ENCODE measurements at places on chromosomes 16 and 17.

- DNase-seq, result no peak
Measured at GRCh38 chr17:33204156-33204555, 88.9 kb downstream of the ASIC2 start.

DNA sequence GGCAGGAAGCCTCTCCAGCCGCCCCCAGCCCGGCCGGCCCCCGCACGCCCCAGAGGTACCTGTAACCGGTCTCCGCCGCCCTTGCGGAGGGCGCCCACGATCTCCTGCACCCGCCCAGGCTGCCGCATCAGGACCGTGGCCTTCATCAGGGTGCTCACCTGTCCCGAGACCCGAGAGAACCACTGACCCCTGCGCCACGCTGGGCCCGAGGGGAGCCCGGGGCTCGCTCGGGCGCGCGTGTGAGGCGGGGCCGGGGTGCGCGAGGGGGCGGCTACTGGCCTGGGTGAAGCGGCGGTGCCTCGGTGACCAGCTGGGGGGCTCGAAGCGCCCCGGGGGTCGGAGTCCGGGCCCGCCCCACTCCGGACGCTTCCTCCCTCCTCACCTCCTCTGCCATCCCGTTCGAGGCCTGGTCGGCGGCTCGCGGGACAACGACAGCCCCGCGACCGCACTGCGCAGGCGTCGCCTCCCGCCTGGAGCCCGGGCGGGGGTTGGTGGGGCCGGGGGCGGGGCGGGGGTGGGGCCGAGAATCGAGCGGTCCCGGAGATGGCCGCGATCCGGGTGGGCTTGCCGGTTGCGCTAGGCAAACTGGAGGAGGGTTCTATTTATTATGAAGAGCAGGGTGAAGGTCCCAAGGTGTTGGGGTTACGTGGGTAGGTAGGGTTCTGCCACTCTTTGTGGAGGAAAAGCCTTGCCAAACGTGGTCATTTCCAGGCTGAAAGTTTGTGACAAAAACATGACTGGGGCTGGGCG, at the start of gene NT5C3B:
Gene NT5C3B (minus strand): TSS at position 433 of the 750 bp plus-strand sequence. CDS start 39 bp downstream, at position 394.
- no peak for DNase-seq

- no peak for DNase-seq
Measured at GRCh38 chr16:57476546-57477410, 9.5 kb downstream of the DOK4 start.

DNA sequence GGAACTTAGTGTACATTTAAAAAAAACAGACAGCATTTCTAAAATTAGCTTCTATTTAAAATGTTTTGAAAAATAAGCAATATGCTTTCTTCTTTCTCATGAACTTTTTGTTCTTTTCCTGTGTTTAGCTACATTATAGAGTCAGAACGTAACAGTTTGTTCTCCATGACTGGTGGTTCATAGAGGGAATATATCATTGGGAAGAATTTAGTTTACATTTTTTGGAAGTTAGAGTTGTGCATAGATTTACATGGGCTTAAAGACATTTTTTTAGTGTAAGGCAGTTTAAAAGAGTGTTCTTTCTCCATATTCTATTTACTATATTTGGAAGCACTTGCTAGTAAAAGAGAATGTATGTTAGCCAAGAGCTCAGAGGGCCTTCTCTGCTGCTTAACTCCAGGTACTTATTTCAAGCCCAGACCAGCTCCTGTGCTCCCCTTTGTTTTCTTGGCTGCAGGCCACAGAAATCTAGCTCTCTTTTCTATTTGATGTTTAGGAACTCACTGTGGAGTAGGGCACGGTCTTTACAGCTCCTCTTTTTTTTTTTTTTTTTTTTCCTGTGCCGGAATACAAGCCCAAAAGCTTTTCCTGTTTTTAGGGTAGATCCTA, 20.2 kb downstream of the AP2B1 start:
- no peak for DNase-seq

- DNase-seq, result no peak
Measured at GRCh38 chr17:11554542-11554941, 43.7 kb upstream of the DNAH9 start.

GRCh38 chr16:88461331-88462269, 8.5 kb downstream of the ZFPM1 start:
- no peak for DNase-seq

GRCh38 chr16:67277294-67277998, 1.9 kb upstream of the PLEKHG4 start:
- DNase-seq, result no peak

GRCh38 chr17:11705111-11705510, 106.8 kb downstream of the DNAH9 start:
- no peak for DNase-seq

GRCh38 chr17:3762922-3763776, 37.8 kb downstream of the ITGAE start:
- DNase-seq, result no peak

- DNase-seq, result no peak
Measured at GRCh38 chr17:20091174-20092029, 82.2 kb downstream of the SPECC1 start.

- no peak for DNase-seq
Measured at GRCh38 chr17:48100591-48101011, 677 bp downstream of the CBX1 start.

- DNase-seq, result no peak
Measured at GRCh38 chr16:23572394-23572793, 14.9 kb downstream of the UBFD1 start.

- no peak for DNase-seq
Measured at GRCh38 chr16:72424757-72425156, 252.8 kb upstream of the PMFBP1 start.

GRCh38 chr16:26909623-26910022, 157.1 kb upstream of the C16orf82 start:
- no peak for DNase-seq

DNA sequence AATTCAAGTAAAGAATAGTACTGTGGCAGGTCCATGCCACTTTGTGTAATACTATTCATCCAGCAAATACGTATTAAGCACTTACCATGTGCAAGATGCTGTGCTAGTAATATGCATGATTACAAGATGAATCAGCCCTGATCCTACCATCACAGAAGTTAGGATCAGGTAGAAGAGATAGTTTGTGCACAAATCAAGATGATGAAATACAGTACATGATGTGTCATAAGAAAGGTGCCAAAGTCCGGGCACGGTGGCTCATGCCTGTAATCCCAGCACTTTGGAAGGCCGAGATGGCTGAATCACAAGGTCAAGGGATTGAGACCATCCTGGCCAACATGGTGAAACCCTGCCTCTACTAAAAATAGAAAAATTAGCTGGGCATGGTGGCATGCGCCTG, 10.9 kb downstream of the COG4 start:
- DNase-seq, result no peak

- DNase-seq, result no peak
Measured at GRCh38 chr16:78823027-78823426, 723.6 kb downstream of the WWOX start.

DNA sequence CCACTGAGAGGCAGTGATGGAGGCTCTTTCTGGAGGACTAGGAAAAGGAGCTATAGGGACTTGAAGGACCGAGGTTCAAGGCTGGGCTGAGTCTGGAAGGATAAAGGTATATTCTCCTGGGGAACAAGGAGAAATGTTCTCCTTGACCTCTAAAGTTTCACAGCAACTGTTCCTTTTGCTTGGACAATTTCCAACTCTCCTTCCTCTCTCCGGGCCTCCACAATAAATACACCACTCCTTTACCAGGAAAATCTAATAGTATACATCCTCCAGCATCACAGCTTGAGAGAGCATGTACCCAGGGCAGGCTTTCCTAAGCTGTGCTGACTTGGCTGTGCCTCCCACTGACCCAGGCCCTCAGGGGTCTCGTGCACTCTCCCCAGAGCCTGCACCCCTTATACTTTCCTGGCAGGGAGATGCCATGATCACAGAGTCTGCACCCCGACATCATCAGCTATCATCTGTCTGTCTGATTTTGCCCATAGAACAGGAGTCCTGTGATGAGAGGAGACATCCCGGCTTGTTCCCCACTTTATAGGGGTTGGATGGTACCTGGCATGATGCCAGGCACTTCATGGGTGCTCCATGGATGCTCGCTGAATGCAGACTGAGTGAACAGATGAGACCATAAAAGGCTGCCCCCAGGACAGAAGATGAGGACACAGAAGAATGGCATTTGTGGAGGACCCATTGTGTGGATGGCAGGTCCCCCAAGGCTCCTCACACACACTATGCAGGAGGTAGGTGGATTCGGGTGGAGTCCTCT, 582.6 kb upstream of the CDH5 start:
- DNase-seq, result no peak

- no peak for DNase-seq
Measured at GRCh38 chr16:23121024-23121423, 28.2 kb downstream of the USP31 start.

DNA sequence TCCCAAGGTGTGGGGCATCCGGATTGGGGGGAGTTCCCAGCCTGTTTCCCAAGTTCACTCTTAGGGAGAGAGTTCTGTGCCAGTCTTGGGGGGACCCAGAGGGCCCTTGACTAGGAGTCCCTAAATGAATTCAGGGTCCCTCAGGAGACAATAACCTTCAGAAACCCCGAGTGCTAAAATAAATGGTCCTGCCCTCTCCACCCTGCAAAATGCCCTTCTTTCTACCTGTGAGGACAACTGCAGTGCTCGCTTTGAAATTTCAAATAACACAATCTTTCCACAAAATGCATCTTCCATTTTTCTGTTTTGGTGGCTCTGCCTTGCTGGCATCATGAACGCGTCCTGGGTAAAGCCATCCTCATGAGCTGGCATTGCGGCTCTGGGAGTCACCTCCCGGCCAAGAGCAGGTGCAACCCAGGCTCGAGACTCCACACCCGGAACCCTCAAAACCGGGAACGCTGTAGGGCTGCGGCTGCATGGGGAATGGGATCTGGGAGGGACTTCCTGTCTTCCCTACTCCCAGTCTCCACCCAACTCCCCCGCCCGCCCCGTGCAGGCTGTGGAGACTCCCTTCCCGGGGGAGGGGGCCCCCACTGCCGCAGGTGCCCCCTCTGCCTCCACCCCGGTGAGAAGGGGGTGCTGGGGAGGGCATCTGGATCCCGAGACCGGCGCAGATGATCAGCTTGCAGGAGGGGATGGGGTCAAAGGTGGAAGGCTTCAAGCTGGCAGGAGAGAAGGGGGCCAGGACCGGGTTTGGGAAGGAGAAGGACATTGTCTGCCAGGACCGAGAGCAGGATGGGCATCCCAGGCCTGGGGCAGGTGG, at the start of gene ZNF205:
Gene ZNF205 (plus strand): TSS at position 529 of the 823 bp plus-strand sequence. CDS start 845 bp downstream, outside the sequence.
- DNase-seq, result no peak

DNA sequence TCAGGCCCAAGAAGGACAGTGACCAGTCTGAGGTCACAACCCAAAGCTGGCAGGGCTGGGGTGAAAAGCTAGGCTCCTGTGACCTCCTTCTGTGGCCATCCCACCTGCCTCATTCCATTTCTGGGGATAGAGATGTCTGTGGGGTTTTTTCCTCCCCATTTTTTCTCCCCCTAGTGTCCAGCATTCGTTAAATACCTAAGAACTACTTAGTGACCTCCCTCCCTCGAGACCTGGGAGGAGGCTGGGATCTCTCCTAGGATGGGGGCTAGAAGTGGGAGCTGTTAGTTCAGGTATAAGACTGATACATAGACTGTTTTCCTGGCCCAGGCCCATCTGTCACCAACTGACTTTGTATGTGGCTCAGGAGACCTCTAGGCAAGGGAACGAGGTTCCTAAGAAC, 20.5 kb upstream of the STAC2 start:
- DNase-seq, result no peak

DNA sequence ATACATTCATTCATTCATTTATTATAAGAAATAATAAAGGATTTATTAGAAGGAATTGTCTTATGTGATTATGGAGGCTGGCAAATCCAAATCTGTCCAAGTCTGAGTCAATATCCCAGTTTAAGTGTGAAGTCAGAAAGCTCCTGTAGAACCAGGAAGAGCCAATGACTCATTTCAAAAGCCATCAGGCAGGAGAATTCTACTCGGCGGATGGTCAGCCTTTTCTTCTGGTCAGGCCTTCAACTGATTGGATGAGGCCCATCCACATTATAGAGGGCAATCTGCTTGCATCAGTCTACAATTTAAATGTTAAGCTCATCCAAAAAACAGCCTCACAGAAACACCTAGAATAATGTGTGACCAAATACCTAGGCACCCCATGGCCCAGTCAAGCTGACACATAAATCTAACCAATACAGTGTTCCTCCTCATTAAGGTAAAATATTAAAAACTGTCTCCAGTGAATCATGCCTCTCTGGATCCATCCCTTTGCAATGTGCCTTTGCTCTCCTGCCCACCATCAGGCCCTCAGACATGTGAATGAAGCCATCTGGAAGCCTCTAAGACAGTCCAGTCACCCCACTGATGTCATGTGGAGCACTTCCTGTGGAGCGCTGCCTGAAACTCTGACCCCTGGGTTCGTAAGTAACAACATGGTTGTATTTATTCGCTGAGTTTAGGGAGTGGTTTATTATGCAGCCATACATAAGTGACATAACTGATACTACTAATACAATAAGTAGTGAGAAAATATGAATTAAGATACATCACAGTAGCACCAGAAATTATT, 69.2 kb upstream of the WSB1 start:
- no peak for DNase-seq

GRCh38 chr17:28612936-28613872, 781 bp downstream of the RSKR start:
- DNase-seq, result no peak

- no peak for DNase-seq
Measured at GRCh38 chr16:82432261-82432660, 194.5 kb upstream of the CDH13 start.

DNA sequence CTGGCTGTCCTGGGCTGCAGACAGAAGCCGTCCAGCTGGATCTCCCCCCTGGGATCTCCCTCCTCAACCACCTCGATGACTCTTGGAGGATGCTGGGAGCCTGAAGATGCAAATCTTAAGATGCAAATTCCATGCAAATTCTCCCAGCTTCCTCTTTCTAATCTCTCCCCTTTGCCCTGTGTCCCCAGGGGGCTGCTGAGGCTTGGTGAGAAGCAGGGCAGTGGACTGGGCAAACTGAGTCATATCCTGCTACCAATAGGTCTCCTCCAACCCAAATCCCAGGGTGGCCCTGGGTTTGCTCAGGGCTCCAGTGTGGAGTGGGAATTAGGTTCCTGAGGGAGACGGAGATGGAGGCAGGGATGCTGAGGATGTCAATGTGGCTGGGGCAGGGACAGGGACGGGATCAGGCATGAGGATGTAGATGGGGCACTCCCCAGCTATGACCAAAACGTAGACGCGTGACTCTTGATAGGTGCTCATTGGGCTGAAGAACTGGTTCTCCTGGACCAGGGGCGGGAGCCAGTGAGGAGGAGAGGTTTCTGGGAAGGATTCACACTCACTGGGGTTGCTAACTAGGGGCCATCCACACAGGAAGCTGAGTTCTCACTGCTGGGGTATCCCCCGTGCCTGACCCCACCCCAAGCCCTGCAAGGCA, 3.6 kb upstream of the ALOX12B start:
- no peak for DNase-seq

GRCh38 chr16:31273676-31274075, 13.9 kb downstream of the ITGAM start:
- no peak for DNase-seq

GRCh38 chr17:45851464-45851863, 6.8 kb downstream of the SPPL2C start:
- no peak for DNase-seq
